ENCODE measurements at places on chromosomes 6 and 20. TPM values are rescaled to one million over a fixed set of nuclear protein-coding genes. Genes with fewer than 3 reads are reported as not detected.

The F13A1 gene
- 94.5 TPM for total RNA-seq

The C6orf132 gene
- 11.5 TPM for total RNA-seq

The MRPS18B gene
- 48.9 TPM for total RNA-seq

DNA sequence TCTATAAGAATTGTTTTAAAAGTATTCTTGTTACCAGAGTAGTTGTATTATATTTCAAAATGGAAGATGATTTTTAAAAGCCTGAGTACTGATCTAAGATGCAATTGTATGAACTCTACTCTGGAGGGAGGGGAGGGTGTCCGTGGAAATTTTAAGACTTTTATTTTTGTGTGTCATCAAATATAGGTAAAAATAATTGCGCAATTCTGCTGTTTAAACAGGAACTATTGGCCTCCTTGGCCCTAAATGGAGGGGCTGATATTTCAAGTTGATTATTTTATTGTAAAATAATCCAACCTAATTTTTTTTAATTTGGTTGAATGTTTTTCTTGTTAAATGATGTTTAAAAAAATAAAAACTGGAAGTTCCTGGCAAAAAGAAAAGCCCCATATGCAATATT is 38.1 kb upstream of the RPP40 start:
- no peak for DNase-seq

GRCh38 chr20:24700166-24700860 is 230.9 kb downstream of the SYNDIG1 start:
- peak; percentile 29 for DNase-seq

GRCh38 chr6:133888929-133889556 is at the start of gene TCF21:
TSS of gene TCF21 (plus strand) at chr6:133889113. CDS start at chr6:133889398, 285 bp downstream.
- no peak for DNase-seq

DNA sequence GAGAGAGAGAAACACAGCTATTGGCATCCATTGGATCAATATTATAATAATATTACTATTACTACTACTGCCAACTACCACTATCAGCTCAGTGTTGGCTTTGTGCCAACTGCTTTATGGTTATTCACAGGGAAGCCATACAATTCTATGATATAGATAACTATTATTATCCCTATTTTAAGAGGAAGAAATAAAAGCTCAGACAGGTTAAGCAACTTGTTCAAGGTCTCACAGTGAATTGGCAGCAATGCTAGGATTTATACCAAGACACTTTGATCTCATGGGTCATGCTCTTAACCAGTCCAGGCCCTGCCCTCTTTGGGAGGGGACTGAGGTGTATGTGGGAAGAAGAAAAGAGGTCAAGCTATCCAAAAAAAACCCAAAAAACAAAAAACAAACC is 82.0 kb upstream of the TRAF3IP2 start:
- no peak for DNase-seq

GRCh38 chr20:11012975-11013374 is 339.2 kb upstream of the JAG1 start:
- DNase-seq = no peak

- no peak for DNase-seq
These were observed 49.6 kb downstream of the RIOK1 start for GRCh38 chr6:7439228-7439627.
